ENCODE measurements at places on chromosomes 13 and 19.

DNA sequence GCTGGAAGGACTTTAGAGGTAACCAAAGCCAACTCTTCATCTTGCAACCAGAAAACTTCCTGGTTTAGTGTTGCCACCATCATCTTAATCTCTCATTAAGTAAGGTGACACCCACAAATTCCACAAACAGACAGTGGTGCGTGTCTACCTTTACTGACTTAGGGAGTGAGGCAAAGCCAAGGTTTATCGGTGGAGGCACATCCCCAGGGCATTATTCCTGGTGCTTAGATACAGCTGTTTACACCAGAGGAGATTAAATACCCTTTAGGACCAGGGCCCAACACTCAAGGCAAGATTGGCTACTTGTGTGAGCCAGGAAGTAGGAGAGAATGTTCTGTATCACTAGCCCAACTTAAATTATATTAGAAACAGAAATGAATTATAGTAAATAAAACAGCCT is 9.5 kb downstream of the STOML3 start:
- no peak for DNase-seq

DNA sequence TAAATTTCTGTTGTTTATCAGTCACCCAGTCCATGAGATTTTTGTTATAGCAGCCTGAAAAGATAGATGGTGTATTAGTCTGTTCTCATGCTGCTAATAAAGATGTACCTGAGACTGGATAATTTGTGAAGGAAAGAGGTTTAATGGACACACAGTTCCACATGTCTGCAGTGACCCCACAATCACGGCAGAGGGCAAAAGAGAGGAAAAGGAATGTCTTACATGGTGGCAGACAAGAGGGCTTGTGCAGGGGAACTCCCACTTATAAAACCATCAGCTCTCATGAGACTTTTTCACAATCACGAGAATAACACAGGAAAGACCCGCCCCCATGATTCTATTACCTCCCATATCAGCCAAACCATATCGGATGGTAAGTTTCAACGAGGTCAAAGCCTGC is 309.2 kb downstream of the LIG4 start:
- DNase-seq, result no peak

DNA sequence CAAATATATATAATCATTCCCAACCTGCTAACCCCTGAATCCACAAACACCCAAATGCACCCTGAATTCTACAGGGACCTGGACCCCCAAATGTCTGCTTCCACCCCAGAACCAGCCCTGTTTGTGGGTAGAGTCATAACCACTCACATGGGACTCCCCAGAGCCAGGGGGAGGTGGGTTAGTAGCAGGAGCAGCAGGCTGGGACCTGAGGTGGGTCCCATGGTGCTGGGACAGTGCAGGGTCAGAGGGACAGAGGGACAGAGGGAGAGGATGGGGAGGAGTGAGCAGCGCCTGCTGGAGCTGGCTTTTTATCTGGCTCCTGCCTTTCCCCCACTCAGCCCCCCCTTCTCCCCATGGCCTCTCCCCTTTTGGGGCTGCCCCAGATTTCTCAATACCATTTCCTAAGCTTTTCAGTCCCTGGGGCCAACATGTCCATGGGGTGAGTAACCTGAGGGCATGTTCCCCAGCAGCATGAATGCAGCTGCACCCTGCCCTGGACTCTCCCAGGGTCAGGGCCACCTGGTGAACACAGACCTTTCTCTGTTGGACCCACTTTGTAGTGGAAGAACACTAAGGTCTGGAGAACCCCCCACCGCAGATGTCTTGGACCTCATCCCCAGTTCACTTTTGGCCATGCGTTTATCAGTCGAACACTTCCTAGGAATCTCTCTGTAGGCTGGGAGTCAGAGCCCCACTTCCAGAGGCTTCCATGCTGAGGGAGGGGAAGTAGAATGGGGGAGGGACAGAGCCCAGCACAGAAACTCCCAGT is at the start of gene C3:
TSS of gene C3 (minus strand) at position 282 of the 769 bp plus-strand sequence. CDS start at position 221, 61 bp downstream.
- no peak for DNase-seq

- DNase-seq, result no peak
Observed at GRCh38 chr19:4390017-4390566, 10.3 kb downstream of the SH3GL1 start.

DNA sequence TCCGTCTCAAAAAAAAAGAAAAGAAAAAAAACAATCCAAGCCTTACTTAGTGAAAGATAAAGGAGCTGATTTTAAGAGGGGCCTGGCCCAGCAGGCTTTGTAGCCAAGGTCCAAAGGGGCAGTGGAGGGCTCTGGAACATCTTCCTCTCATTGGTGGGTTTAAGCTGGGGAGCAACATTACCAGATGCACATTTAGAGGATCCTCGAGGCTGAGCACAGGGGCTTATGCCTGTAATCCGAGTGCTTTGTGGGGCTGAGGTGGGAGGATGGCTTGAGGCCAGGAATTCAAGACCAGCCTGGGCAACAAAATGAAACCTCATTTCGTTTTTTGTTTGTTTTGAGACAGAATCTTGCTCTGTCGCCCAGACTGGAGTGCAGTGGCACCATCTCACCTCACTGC is 8.0 kb upstream of the TMEM160 start:
- DNase-seq, result no peak

- DNase-seq, result no peak
Observed at GRCh38 chr13:107124730-107125129, 556.8 kb upstream of the ARGLU1 start.

DNA sequence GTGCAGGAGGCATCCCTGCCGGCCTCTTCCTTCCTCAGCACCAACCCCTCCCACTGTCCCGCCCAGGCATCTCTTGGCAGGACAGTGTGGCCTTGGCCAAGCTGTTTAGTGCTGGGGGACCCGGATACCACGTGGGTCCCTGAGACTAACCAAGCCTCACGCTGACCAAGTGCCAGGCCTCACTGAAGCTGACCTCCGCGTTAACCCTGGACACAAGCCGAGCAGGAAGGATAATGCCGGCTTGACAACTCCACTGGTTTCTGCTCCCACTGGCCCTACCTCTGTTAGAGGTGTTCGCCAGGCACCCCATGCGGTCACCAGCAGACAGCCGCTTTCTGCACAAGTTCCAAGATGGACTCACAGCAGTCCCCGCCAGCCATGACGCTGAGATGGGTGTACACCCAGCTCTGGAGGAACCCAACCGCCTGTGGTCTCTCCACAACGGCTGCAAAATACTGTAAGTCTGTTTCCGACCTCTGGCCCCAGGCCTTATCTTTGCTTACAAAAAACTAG is 12.4 kb downstream of the GRTP1 start:
- DNase-seq, result no peak

DNA sequence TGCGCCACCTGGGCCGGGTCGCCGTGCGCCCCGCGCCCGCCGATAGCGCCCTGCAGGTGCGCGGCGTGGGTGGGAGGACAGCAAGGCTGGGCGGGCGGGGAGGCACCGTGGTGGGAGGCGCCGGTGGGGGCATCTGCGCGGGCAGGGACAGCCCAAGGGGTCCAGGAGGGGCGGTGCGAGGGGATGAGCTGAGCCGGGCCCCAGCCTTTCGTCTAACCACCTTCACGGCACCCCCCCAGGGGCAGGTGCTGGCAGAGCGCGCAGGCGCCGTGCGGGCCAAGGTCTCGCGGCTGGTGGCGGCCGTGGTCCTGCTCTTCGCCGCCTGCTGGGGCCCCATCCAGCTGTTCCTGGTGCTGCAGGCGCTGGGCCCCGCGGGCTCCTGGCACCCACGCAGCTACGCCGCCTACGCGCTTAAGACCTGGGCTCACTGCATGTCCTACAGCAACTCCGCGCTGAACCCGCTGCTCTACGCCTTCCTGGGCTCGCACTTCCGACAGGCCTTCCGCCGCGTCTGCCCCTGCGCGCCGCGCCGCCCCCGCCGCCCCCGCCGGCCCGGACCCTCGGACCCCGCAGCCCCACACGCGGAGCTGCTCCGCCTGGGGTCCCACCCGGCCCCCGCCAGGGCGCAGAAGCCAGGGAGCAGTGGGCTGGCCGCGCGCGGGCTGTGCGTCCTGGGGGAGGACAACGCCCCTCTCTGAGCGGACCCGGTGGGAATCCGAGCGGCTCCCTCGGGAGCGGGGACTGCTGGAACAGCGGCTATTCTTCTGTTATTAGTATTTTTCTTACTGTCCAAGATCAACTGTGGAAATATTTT is 3.1 kb downstream of the KISS1R start:
- no peak for DNase-seq

DNA sequence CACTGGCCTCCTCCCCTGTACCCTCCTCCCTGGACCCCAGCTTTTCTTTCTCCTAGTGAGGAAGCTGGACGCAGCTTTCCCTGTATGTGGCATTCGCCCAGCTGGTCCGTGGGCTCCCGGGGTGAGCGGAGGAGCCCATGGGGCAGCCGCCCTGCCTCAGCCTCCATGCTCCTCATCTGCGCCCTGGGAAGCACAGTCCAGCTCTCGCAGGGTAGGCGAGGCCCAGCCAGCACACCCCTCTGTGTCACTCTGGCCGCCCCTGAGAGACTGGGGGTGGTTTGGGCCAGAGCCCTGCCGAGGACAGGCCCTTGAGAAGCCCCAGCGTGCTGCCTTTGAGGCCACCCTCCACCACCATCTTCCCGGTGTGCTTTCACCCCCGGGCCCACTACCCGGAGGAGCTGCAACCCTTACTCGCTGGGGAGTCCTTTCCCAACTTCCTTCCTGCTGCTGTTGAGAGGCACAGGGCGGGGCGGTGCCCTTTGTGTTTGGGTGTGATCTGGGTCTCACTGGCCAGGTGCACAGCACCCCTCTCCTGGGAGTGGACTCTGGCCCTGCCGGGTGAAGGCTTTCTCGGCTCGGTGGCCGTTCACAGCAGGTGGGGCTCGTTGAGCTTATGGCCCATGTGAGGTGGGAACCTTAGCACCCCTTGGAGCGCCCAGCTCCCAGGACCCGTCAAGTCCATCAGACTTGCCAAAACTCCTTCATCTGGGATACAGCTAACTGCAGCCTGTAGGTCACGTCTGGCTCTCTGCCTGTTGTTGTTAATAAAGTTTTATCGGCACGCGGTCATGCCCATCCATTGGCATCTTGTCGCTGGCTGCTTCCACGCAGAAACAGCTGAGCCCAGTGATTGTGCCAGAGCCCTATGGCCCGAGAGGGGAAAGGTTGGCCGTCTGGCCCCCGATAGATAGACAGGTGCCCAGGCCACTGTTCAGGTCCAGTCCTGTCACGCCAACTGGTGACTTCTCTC is 3.2 kb downstream of the NCLN start:
- DNase-seq, result no peak

GRCh38 chr19:43721469-43722048 is 5.7 kb downstream of the IRGC start:
- no peak for DNase-seq
